ENCODE measurements at places on chromosomes 11 and 22. TPM values are rescaled to one million over a fixed set of nuclear protein-coding genes. Genes with fewer than 3 reads are reported as not detected.

SNAP29 gene
- 7.0 TPM for total RNA-seq

OR5T3 gene
- not detected for total RNA-seq

OR52H1 gene
- 0.43 TPM for total RNA-seq

SPON1 gene
- total RNA-seq: 18.3 TPM

SPDYC gene
- total RNA-seq: not detected

FZD4 gene
- total RNA-seq: 30.6 TPM

P2RY6 gene
- 0.18 TPM for total RNA-seq

IL17REL gene
- not detected for total RNA-seq

HMBS gene
- total RNA-seq: 6.7 TPM

Measured in smooth muscle cell of bladder (primary cell).